ENCODE measurements at places on chromosomes 6 and 20. TPM values are rescaled to one million over a fixed set of nuclear protein-coding genes. Genes with fewer than 3 reads are reported as not detected.

Gene HLA-DRB1
- 25.9 TPM for total RNA-seq

Gene CCN6
- not detected for total RNA-seq

Gene SLC17A3
- not detected for total RNA-seq

Gene KCNG1
- total RNA-seq, result 13.2 TPM

Gene ECT2L
- not detected for total RNA-seq

Gene IRF4
- total RNA-seq, result 0.31 TPM

DNA sequence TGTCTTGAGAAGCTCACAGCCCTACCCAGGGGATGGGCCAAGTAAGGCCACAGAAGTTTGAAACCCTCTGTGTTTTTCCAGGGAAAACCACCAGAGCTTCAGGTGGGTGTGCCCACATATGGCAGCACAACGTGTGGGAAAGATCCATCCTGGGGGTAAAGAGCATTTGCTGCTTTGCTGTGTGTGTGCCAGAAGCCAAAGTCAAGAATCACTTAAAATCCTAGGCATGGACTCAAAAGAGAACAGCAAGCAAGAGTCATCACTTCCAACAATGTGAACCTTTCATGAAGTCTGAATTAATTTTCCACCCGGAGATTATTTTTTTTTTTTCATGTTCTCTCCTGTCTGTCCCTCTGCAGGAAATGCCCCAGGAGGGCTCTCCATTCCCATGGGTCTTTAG, 308.2 kb upstream of the SGK1 start:
- no peaks in the 10 kb centered on the region for H3K36me3 ChIP-seq
- H3K27ac ChIP-seq, result no peak overlapping the region

DNA sequence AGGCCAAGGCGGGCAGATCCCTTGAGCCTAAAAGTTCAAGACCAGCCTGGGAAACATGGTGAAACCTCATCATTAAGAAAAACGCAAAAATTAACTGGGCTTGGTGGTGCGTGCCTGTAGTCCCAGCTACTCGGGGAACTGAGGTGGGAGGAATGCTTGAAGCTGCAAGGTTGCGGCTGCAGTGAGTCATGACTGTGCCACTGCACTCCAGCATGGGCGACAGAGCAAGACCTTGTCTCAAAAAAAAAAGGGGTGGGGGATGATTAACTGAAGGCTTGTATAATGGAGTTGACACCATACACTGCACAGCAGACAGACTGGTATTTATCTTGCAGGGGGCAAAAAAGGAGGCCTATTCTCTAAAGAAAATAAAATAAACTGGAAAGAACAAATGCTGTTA, 27.7 kb downstream of the SRPK1 start:
- no peak for DNase-seq
- peaks cover 30% of the 10 kb centered on the region for H3K36me3 ChIP-seq
- H3K27me3 ChIP-seq, result no peaks in the 10 kb centered on the region
- H3K4me1 ChIP-seq, result 0 out of 2 replicates have a peak, but pooled peaks cover 7% of the 10 kb centered on the region
- H3K4me3 ChIP-seq, result no peak overlapping the region
- no peak overlapping the region for H3K27ac ChIP-seq

- H3K4me3 ChIP-seq, result no peak overlapping the region
- DNase-seq, result no peak
- no peaks in the 10 kb centered on the region for H3K4me1 ChIP-seq
- H3K27me3 ChIP-seq, result no peaks in the 10 kb centered on the region
These were observed 67.1 kb downstream of the SCAF8 start for GRCh38 chr6:154800338-154800737.

- H3K27me3 ChIP-seq, result no peaks in the 10 kb centered on the region
- H3K36me3 ChIP-seq, result no peaks in the 10 kb centered on the region
- no peak overlapping the region for H3K27ac ChIP-seq
- no peak for DNase-seq
- no peak overlapping the region for H3K4me3 ChIP-seq
These were observed 41.3 kb downstream of the CARMIL1 start for GRCh38 chr6:25320459-25320858.

GRCh38 chr6:116268589-116269293, 11.0 kb downstream of the TSPYL1 start:
- peaks cover 6% of the 10 kb centered on the region for H3K36me3 ChIP-seq
- no peak for DNase-seq

GRCh38 chr20:58611236-58612030, 39.6 kb upstream of the STX16 start:
- no peaks in the 10 kb centered on the region for H3K27me3 ChIP-seq
- H3K36me3 ChIP-seq, result no peaks in the 10 kb centered on the region
- H3K27ac ChIP-seq, result no peak overlapping the region
- no peak overlapping the region for H3K4me3 ChIP-seq

- H3K27me3 ChIP-seq, result peaks cover 2% of the 10 kb centered on the region
- no peak overlapping the region for H3K4me3 ChIP-seq
- H3K27ac ChIP-seq, result no peak overlapping the region
These were observed 117.3 kb downstream of the EYA2 start for GRCh38 chr20:47011984-47012383.

- H3K36me3 ChIP-seq, result no peaks in the 10 kb centered on the region
- H3K4me1 ChIP-seq, result no peaks in the 10 kb centered on the region
- H3K27me3 ChIP-seq, result no peaks in the 10 kb centered on the region
These were observed 17.2 kb downstream of the ZDHHC14 start for GRCh38 chr6:157398151-157398550.

Measured in H9 (cell line).